Left ventricle myocardium superior (tissue), 1 donor: ENCODE measurements at places on chromosomes 7 and 10. TPM values are rescaled to one million over a fixed set of nuclear protein-coding genes. Genes with fewer than 3 reads are reported as not detected.

GDF10 gene
- total RNA-seq, result 0.32 TPM

MALRD1 gene
- total RNA-seq, result 0.99 TPM

TSPAN33 gene
- 15.1 TPM for total RNA-seq

UCMA gene
- not detected for total RNA-seq

HHEX gene
- 2.7 TPM for total RNA-seq

SLC13A1 gene
- total RNA-seq, result not detected

TFPI2 gene
- 1.4 TPM for total RNA-seq

PGAM2 gene
- 967 TPM for total RNA-seq

ATRNL1 gene
- total RNA-seq, result 1.6 TPM

PTN gene
- total RNA-seq, result 14.3 TPM

DOCK1 gene
- total RNA-seq, result 16.3 TPM

PDE1C gene
- 192 TPM for total RNA-seq

UBTD1 gene
- total RNA-seq, result 28.1 TPM

OR9A2 gene
- not detected for total RNA-seq

LIPK gene
- total RNA-seq, result not detected

ACHE gene
- total RNA-seq, result 0.40 TPM

DNA sequence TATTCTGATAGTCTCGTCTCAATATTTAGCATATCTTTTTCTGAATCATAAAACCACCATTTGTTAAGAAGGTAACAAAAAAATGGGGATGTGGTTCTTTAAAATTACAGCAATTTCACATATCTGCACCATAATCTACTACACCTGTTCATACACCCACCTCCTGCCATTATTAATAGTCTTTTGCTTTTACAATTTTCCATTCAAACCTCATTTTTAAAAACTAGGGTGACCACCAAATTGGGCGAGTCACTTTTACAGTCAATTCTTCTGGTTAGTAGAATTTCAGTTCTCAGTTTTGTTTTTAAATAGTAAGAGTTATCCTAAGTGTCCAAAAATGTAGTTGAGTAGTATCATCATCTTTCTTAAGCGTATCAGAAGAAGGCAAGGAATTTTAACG lies 48.4 kb upstream of the GSAP start:
- DNase-seq, result no peak

DNA sequence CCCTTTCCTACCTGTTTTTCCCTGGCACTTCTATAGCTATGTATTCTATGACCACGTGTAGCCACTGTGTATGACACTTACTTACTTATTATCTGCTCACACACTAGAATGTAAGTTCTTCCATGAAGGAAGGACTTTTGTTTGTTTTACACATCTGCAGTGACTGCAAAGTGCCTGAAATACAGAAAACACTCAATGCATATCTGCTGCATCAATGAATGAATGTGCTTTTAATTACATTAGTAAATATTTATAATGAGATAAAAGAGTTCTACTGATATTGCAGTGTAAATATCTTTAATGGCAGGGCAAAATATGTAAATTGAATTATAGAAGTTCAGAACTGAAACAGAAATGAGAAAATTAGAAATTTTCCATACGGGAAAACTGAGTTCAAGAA lies 43.5 kb upstream of the CDC14C start:
- no peak for DNase-seq

DNA sequence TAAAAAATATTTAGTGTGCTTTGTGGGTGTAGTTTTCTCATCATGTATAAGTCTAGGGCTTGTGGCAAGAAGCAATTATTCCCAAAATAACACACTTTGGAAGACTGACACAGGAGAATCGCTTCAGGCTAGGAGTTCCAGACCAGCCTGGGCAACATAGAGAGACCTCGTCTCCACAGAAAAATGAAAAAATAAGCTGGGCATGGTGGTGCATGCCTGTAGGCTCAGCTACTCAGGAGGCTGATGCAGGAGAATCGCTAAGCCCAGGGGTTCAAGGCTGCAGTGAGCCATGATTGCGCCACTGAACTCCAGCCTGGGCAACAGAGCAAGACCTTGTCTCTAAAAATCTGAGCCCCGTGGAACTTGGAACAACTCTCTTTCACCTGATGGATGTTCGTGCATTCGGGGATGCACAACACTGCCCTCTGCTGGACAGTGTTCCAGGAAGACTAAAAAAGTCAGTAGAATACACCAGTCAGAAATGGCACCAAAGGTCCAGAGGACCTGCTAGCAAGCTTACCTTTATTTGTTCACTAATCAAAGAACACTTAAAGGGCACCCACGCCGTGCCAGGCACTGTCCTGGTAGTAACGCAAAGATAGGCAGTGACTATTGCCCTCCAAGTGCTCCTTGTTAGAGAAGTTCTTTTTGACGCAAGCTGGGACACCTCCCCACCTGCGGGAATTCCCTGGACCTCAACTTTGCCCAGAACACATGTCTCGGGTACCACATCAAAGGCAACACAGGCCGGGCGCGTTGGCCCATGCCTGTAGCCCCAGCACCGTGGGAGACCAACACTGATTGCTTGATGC lies 81.9 kb upstream of the CALN1 start:
- DNase-seq, result peak; percentile 65

- DNase-seq, result no peak
Measured at GRCh38 chr10:95691281-95691680, 2.4 kb downstream of the TCTN3 start.

GRCh38 chr10:114234132-114234531 lies 4.9 kb upstream of the VWA2 start:
- DNase-seq, result no peak

DNA sequence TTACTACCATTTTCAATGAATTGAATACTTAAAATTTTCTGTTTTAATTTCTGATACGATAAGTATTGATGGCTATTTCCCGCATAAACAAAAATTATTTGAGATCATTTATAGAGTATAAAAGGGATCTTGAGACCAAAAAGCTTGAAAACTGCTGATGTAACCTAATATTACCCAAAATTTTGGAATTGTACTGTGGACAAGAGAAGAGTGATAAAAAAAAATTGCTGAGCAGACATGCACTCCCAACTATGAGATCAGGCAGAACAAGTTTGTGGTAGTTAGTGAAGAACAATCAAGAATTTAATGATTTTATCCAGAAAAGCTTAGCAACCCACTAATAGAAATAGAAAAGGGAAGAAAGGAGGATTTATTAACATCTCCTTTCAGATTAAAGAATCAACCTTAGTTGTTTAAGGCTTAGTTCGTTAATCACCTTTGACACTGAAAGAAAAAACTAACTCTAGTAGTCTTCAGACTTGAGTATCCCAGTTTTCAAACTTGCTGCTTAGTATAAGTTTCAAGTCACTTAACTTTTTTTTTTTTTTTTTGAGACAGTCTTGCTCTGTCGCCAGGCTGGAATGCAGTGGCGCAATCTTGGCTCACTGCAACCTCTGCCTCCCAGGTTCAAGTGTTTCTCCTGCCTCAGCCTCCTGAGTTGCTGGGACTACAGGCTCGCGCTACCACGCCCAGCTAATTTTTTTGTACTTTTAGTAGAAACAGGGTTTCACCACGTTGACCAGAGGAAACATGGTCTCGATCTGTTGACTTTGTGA lies 50.6 kb upstream of the ZC3HAV1 start:
- DNase-seq, result no peak

- DNase-seq, result no peak
Measured at GRCh38 chr10:113331961-113332360, 220.9 kb upstream of the HABP2 start.

DNA sequence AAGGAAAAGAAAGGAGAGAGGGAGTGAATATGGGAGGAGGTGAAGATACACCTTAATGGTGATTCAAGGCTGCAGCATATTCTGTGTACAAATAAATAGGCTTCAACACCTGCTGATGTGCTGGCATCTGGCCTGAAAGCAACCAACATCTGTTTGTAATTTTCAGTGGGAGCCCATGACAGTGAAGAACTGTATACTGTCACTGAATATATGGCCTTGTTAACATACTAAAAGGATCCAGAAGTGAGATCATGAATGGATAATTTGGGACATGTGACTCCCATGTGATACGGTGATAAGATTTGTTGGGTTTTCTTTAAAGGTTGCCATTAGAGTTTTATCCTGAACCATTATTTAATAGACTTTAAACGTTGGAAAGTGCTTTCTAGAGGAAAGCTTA lies 459.3 kb downstream of the CNTNAP2 start:
- DNase-seq, result no peak

DNA sequence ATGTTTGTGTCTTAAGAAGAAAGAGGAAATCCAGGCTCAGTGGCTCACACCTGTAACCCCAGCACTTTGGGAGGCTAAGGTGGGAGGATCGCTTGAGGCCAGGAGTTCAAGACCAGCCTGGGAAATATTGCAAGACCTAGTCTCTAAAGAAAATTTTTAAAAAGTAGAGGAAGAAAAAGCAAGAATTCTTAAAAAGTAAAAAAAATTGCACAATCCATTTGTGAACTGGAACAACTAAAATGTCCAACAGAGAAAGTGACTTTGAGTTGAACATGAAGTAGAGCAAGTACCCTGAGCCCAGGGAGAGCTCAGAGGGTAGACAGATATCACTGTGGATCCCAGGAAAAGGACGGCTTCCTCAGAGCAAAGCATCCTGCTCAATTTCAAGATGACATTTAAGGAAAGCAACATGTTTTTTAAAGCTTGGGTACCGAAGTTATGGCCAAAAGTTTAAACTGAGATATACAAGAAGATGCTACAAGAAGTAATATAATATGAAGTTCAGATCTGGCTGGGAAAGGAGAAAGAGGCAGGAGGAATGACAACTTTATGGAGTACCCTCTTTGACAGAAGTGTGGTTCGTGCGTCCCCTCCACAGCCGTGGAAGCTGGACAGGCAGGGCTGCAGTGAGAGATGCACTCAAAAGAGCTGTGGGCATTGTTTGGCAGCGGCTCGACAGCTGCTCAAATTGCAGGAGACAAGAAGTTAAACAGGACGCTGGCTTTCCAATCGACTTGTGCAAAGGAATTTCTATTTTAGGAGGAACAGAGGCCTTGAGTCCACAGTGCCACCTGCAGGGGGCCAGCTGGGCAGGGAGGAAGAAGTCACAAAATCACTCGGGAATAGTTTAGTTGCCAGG lies 201.3 kb downstream of the JCAD start:
- DNase-seq, result peak; percentile 80

- DNase-seq, result no peak
Measured at GRCh38 chr7:125085084-125085483, 155.5 kb upstream of the POT1 start.

DNA sequence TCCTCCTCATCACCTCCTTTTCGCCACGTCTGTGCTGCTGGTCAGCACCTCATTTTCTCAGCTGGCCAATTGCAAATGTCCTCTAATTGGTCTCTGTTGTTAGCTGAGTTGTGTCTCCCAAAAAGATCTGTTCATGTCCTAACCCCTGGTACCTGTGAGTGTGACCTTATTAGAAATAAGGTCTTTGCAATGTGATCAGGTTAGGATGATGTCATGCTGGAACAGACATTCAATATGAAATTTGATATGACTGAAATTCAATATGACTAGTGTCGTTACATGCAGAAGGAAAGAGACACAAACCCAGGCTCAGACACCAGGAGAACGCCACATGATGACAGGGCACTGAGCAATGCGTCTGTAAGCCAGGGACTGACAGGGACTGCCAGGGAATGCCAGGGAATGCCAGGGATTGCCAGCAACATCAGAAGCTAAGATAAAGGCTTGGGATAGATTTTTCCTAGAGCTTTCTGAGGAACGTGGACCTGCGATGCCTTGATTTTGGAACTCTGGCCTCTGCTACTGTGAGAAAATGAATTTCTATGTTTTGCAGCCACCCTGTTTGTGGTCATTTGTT lies 77.5 kb upstream of the CXCL12 start:
- DNase-seq, result no peak

DNA sequence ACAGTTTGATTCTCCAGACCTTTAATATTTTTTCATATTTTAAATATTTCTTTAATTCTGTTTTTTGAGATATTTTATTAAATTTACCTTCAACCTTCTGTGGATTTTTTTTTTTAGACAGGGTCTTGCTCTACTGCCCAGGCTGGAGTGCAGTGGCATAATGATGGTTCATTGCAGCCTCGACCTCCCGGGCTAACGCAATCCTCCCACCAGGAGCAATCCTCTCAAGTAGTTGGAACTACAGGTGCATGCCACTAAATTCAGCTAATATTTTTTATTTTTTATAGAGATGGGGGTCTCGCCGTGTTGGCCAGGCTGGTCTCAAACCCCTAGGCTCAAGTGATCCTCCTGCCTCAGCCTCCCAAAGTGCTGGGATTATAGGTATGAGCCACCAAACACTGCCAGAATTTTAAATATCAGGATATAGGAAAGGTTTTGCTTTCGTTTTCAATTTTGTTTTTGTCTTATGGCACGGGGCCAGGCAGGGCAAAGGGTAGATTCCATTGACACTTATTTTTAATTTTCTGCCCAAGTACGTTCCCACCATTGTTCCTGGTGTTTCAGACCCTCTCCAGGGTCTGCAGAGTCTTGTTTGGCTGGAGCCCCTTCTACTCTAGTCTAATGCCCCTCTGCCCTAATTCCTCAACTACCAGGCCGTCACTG lies 1.2 kb downstream of the TACC2 start:
- DNase-seq, result no peak

- DNase-seq, result peak; percentile 91
Measured at GRCh38 chr7:128453836-128454804, 1.6 kb upstream of the HILPDA start.

DNA sequence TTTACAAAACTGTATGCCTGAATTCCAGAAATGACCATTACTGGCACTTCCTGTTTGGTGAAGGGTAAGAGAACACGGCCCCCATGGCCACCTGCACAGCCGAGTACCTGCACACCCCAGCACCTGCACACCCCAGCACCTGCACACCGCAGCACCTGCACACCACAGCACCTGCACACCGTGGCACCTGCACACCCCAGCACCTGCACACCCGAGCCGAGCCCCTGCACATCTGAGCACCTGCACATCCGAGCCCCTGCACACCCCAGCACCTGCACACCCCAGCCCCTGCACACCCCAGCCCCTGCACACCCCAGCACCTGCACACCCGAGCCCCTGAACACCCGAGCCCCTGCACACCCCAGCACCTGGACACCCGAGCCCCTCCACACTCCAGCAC lies 243.5 kb downstream of the DNAJB6 start:
- no peak for DNase-seq

DNA sequence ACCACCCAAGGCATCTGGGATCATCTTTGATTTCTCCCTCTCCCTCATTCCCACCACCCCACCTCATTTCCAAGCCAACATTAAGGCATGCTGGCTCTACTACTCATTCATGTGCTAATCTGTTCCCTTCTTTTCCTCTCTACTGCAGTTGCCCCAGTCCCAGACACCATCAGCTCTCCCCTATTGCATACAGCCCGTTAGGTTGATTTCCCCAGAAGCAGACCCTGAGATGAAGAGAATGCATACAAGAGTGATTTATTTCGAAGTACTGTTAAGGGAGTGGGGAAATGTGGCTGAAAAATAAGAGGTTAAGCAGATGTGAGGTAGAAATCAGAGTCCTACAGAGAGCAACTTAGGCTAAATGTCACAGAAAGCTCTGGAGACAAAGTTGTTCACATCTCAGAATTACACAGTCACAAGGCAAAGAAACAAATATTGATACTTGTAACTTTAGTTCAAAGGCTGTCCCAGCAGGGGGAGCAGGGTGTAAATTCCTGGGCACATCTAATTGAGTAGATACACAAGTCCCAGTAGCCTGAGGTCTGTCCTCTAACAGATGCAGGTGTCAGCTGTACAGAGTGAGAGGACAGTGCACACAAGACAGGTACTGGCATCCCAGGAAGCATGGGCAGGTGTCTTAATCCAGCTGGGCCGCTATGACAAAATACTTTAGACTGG lies 20.9 kb downstream of the AKR1D1 start:
- no peak for DNase-seq

- no peak for DNase-seq
Measured at GRCh38 chr7:2803755-2804154, 40.4 kb downstream of the GNA12 start.
